ENCODE measurements at places on chromosomes 2 and 18. TPM values are rescaled to one million over a fixed set of nuclear protein-coding genes. Genes with fewer than 3 reads are reported as not detected.
A peak's percentile ranks its signal among the peaks of the same experiment; 100 is the strongest.

The COL4A3 gene
- total RNA-seq: 1.6 TPM

The ADRA2B gene
- total RNA-seq: under 0.01 TPM

The MAL gene
- total RNA-seq: not detected

DNA sequence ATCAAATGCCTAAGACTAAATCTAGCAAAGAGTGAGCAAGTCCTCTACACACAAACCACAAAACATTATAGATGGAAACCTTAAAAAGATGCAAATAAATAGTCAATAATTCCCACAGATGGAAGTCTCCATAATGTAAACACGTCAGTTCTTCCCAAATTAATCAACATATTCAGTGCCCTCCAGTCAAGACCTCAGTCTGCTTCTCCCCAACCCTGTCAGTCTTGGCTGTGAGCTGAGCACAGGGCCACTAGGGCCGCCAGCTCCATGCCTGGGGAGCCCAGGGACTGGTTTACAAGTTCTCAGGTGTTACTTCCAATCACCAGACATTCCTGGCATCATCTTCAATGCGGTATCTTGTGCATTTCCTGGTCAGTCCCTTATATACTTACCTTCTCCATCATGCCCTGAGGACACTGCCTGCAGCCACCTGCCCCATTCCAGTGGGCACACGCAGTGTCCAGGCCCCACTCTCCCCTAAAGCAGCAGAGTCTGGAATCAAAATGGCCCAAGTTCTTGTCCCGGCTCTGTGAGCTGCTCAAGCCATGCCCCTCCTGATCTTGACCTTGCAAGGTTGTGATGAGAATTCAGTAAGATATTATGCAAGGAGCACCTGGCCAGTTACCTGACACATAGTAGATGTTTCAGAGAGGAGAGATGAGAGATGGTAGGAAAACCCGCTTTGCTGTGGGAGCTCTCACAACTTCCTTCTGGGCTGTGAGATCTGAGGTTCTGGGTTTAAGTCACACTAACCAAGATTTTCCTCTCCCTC is 207.9 kb upstream of the RAB6C start:
- DNase-seq: no peak
- no peaks in the 10 kb centered on the region for H3K27me3 ChIP-seq
- peaks cover 6% of the 10 kb centered on the region for H3K4me1 ChIP-seq
- H3K4me3 ChIP-seq: no peak overlapping the region
- no peaks in the 10 kb centered on the region for H3K36me3 ChIP-seq

DNA sequence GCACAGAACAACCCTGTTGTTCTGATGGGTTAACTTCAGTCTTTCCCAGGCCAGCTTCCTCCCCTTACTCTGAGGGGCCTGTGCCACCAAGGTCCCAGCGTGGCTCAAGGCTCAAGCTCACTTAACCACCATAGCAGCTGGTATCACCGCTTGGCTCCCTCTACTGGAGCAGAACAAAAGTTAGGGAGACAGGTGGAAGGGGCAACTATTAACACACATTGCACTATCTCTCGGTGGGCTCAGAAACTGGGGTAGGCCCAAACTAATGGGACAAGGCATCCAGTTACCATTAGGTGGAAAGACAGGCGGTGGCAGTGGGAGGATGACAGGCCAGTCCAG is 88.7 kb upstream of the ATL2 start:
- peaks cover 8% of the 10 kb centered on the region for H3K4me1 ChIP-seq
- no peaks in the 10 kb centered on the region for H3K27me3 ChIP-seq
- no peaks in the 10 kb centered on the region for H3K36me3 ChIP-seq

- DNase-seq: no peak
- H3K4me1 ChIP-seq: peaks cover 14% of the 10 kb centered on the region
- no peak overlapping the region for H3K4me3 ChIP-seq
- no peaks in the 10 kb centered on the region for H3K27me3 ChIP-seq
- no peak overlapping the region for H3K27ac ChIP-seq
- peaks cover 12% of the 10 kb centered on the region for H3K36me3 ChIP-seq
Measured at GRCh38 chr2:240131296-240131695, 4.8 kb downstream of the COPS9 start.

DNA sequence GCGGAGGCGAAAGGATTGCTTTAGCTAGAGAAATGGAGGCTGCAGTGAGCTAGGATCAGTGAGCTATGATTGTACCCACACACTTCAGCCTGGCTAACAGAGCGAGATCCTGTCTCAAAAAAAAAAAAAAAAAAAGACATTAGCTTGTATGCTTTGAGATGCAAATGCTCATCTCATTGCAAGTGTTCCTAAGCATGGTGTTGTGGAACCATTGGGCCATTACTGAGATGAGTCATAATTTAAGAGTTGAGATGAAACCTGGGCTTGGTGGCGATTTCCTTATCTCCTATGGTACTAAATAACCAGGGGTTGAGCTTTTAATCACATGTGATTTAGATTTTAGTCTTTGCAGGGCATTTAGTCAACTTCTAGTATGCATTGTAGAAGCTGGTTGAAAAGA is 2.2 kb downstream of the PLEKHA3 start:
- no peak overlapping the region for H3K27ac ChIP-seq
- no peak for DNase-seq
- no peak overlapping the region for H3K4me3 ChIP-seq
- no peaks in the 10 kb centered on the region for H3K36me3 ChIP-seq

GRCh38 chr2:56100791-56101312 is 82.9 kb upstream of the CCDC85A start:
- no peaks in the 10 kb centered on the region for H3K27me3 ChIP-seq
- no peak for DNase-seq
- no peak overlapping the region for H3K27ac ChIP-seq
- no peak overlapping the region for H3K4me3 ChIP-seq
- no peaks in the 10 kb centered on the region for H3K36me3 ChIP-seq

GRCh38 chr2:172931256-172931894 is 144.3 kb upstream of the MAP3K20 start:
- no peak overlapping the region for H3K4me3 ChIP-seq
- H3K27me3 ChIP-seq: no peaks in the 10 kb centered on the region
- no peak overlapping the region for H3K27ac ChIP-seq
- no peak for DNase-seq
- no peaks in the 10 kb centered on the region for H3K36me3 ChIP-seq
- peaks cover 38% of the 10 kb centered on the region for H3K4me1 ChIP-seq

DNA sequence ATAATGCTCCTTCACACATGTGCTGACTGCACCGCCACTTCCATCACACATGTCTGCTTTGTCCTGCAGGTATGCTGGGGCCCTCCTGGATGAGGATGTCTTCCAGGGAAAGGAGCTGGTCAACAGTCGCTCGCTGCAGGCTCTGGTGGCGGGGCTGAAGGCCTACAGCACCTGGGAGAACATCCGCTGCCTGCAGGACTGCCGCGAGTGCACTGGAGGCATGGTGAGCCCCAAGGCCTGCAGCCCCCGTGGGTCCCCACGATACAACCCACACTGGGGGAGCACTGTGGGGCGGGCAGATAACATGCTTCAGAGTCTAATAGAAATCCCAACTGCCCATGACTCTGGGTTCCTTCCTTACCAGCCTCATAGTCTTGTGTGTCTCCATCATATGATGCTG is 187.3 kb upstream of the BCL2L11 start:
- H3K4me3 ChIP-seq: no peak overlapping the region
- no peak overlapping the region for H3K27ac ChIP-seq
- H3K27me3 ChIP-seq: no peaks in the 10 kb centered on the region
- H3K36me3 ChIP-seq: no peaks in the 10 kb centered on the region

GRCh38 chr2:68317971-68318913 is 1.5 kb downstream of the CNRIP1 start:
- no peaks in the 10 kb centered on the region for H3K36me3 ChIP-seq
- H3K27me3 ChIP-seq: no peaks in the 10 kb centered on the region
- H3K27ac ChIP-seq: no peak overlapping the region
- H3K4me1 ChIP-seq: peaks cover 14% of the 10 kb centered on the region
- DNase-seq: no peak

- no peaks in the 10 kb centered on the region for H3K4me1 ChIP-seq
- H3K4me3 ChIP-seq: no peak overlapping the region
- no peaks in the 10 kb centered on the region for H3K27me3 ChIP-seq
- no peak overlapping the region for H3K27ac ChIP-seq
Measured at GRCh38 chr2:205273148-205273547, 409.2 kb upstream of the NRP2 start.

DNA sequence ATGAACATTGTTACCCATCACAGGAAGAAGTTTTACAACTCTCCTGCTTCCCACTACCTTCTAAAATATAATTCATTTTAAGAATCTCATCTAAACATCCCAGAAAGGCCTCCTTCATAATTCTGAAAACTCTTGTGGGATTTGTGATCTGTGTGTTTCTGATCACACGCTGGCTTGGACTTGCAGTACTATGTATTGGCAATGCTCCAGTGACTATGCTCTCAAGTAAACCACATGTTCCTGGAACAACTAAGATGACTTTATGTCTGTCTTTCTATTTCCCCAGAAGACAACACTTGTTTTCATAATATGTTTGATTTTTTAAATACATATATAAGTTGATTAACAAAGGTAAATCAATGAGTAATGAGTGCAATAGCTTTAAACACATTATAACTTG is 376.6 kb upstream of the NETO1 start:
- no peaks in the 10 kb centered on the region for H3K36me3 ChIP-seq
- H3K27me3 ChIP-seq: no peaks in the 10 kb centered on the region
- H3K4me1 ChIP-seq: no peaks in the 10 kb centered on the region
- DNase-seq: no peak

The ZNF804A gene
- not detected for total RNA-seq

- no peak overlapping the region for H3K27ac ChIP-seq
- H3K36me3 ChIP-seq: no peaks in the 10 kb centered on the region
- H3K4me3 ChIP-seq: no peak overlapping the region
- no peak for DNase-seq
Measured at GRCh38 chr2:83069724-83070123, 1389.4 kb downstream of the SUCLG1 start.

- no peak for DNase-seq
- no peaks in the 10 kb centered on the region for H3K36me3 ChIP-seq
- H3K27me3 ChIP-seq: no peaks in the 10 kb centered on the region
- no peak overlapping the region for H3K4me3 ChIP-seq
- H3K4me1 ChIP-seq: peaks cover 50% of the 10 kb centered on the region
Measured at GRCh38 chr18:808086-808485, 4.0 kb downstream of the YES1 start.

The KIF5C gene
- total RNA-seq: 2.0 TPM

GRCh38 chr2:147442816-147443215 is 402.0 kb upstream of the ACVR2A start:
- H3K4me3 ChIP-seq: no peak overlapping the region
- H3K27me3 ChIP-seq: no peaks in the 10 kb centered on the region

DNA sequence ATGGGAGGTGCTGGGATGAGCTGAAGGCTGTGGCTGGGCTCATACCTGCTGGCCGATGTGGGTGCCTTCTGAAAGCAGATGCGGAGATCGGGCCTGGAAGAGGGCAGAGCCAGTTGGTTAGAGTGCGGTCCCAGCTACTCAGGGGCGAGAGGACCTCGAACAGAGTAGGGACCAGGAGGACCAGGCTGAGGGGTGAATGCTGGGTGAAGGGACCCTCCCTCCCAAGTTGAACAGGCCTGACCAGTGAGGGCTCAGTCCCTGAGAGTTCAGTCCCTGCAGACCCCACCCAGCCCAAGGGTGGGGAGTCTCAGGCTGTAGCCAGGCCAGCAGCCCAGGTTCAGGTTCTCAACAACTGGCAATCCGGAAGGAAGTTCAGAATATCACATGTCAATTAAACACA is 232.8 kb upstream of the HS6ST1 start:
- H3K36me3 ChIP-seq: no peaks in the 10 kb centered on the region
- no peak overlapping the region for H3K27ac ChIP-seq
- H3K27me3 ChIP-seq: no peaks in the 10 kb centered on the region
- no peak for DNase-seq
- H3K4me1 ChIP-seq: no peaks in the 10 kb centered on the region
- no peak overlapping the region for H3K4me3 ChIP-seq

The SPP2 gene
- not detected for total RNA-seq

DNA sequence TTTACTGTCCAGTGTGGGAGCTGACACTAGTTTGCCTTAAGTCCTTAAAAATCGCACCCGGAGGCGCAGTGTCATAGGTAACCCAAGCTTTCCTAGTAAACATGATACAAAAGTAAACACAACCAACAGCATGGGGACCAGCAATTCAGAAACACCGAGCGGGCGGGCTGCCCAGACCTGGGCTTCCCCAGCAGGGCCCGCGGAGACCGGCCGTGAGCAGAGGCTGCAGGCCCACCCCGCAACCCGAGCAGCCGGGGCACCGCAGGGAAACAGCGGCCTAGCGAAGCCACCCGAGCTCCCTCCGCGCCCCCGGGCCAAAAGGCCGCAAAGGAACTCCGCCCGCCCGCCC is 296 bp downstream of the TTC21B start:
- peak overlapping the region; percentile 89 for H3K27ac ChIP-seq
- H3K36me3 ChIP-seq: no peaks in the 10 kb centered on the region

The MARCHF4 gene
- total RNA-seq: 0.52 TPM

The CTAGE1 gene
- not detected for total RNA-seq

The CCDC102B gene
- total RNA-seq: 6.3 TPM

- no peak overlapping the region for H3K27ac ChIP-seq
- no peak overlapping the region for H3K4me3 ChIP-seq
- DNase-seq: no peak
- no peaks in the 10 kb centered on the region for H3K36me3 ChIP-seq
Measured at GRCh38 chr18:63603772-63604171, 16.6 kb downstream of the SERPINB13 start.

GRCh38 chr2:98295721-98296414 is 50.4 kb upstream of the CNGA3 start:
- H3K4me1 ChIP-seq: peaks cover 8% of the 10 kb centered on the region
- no peaks in the 10 kb centered on the region for H3K27me3 ChIP-seq
- no peaks in the 10 kb centered on the region for H3K36me3 ChIP-seq
- DNase-seq: no peak
- no peak overlapping the region for H3K27ac ChIP-seq
- no peak overlapping the region for H3K4me3 ChIP-seq

The HOXD13 gene
- total RNA-seq: not detected

The CNRIP1 gene
- total RNA-seq: 2.6 TPM

DNA sequence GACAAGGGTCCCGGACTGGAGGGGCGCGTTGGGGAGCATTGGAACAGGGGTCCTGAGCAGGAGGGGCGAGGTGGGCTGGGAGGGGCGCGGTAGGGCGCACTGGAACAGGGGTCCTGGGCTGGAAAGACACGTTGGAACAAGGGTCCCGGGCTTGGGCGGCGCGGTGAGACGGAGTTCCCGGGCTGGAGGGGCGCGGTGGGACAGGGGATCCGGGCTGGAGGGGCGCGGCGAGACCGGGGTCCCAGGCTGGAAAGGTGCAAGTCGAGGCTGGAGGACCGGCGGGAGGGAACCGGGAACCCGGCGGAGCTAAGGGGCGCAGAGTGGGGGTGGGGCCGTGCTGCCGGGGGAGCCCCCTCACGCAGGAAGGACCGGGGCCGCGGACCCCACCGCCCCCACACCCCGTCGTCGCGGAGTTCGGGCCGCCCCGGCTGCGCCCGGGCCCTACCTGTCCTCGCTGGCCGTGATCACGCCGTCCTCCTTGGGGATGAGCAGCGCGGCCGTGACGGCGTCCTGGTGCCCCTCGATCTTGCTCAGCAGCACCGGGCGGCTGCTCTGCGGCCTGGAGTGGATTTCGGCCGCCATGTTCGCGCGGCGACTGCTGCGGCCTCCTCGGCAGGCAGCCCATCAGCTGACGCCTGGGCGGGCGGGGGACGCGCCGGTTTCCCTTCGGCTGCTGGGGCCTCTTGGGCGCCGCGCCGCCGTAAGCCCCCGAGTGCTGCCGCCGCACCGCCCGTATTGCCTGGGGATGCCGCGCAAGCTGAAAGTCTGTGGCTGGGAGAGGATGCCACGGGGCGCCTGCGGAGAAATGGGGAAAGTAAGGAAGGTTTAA is at the start of gene WDFY1:
WDFY1 (minus strand) TSS at position 633 of the 829 bp plus-strand sequence; CDS start at position 582, 51 bp downstream.
- H3K4me1 ChIP-seq: peaks cover 29% of the 10 kb centered on the region
- peak; percentile 88 for DNase-seq
- peak within 1 kb of the TSS; percentile 87 for H3K27ac ChIP-seq
- H3K4me3 ChIP-seq: peak within 1 kb of the TSS; percentile 92
- no peaks in the 10 kb centered on the region for H3K27me3 ChIP-seq
- no peaks in the 10 kb centered on the region for H3K36me3 ChIP-seq

The MAB21L4 gene
- total RNA-seq: not detected

All from body of pancreas (tissue), 4 donors.